ENCODE measurements at places on chromosomes 4 and X.

DNA sequence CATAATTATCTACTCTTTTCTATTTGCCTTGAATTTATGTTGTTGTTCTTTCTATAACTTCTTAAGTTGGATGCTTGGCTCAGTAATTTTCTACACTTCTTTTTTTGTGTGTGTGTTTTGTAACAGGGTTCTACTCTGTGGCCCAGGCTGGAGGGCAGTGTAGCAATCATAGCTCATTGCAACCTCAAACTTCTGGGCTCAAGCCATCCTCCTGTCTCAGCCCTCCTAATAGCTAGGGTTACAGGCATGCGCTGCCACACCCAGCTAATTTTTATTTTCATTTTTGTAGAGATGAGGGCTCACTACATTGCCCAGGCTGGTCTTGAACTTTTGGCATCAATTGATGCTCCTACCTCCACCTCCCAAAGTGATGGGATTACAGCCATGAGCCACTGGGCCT lies 20.7 kb upstream of the UCHL1 start:
- no peak for DNase-seq

DNA sequence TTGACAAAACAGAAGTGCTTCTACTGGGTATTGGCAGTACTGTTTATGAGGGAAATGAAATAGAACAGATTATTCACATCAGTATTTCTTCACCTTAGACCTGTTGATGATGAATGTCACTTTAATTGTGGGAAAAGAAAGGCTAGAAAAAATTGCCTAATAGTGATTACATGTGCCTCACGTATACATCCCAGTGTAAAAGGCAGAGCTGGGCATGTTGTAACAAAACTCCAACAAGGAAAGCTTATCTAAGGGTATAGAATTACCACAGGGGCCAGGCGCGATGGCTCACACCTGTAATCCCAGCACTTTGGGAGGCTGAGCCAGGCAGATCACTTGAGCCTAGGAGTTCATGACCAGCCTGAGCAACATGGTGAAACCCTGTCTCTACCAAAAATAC lies 4.2 kb downstream of the PGM2 start:
- DNase-seq, result no peak

GRCh38 chrX:153554519-153555167 lies 37.2 kb downstream of the ATP2B3 start:
- peak; percentile 64 for DNase-seq

- no peak for DNase-seq
Measured at GRCh38 chr4:7753931-7754465, 185.7 kb downstream of the AFAP1 start.

DNA sequence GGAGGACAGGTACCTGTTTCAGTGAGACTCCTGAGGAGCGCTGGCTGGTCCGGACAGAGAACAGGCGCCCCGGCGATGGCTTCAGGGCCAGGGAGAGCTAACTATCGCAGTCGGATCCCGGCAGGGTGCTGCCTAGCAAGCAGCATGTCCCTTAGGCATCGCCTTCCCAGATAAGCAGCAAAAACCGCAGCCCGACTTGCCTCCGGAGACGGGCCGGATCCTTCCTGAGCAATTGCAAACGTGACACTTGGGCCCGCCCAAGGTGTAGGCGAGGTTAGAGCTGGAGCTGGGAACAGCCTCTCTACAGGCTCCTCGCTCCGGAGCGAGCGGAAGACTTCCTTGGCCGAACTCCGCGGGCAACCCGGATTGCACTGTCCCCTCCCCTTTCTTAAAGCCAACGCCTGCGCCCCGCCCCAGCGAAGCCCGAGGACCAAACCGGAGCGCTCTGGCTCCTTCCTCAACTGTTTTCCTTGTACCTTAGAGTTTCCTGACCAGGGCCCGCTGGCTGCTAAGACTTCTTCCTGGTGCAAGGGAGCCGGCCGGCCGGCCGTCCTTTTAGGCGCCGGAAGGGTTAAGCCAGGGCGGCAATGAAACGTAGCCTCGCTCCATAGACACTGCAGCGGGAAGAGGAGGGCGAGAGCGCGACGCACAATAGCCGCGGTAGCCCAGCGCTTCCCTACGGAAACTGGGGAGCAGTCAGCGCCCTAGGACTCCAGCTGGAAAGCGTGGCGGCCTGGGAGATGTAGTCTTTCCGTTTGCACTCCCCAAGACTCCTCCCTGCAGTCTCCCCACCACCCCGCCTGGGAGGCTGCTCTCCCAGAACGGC lies at the start of gene OPHN1:
TSS of gene OPHN1 (minus strand) at position 341 of the 826 bp plus-strand sequence. CDS start 475 bp downstream, outside the sequence.
- peak; percentile 80 for DNase-seq

- no peak for DNase-seq
Measured at GRCh38 chrX:101774340-101774739, 114.7 kb upstream of the ARMCX2 start.

DNA sequence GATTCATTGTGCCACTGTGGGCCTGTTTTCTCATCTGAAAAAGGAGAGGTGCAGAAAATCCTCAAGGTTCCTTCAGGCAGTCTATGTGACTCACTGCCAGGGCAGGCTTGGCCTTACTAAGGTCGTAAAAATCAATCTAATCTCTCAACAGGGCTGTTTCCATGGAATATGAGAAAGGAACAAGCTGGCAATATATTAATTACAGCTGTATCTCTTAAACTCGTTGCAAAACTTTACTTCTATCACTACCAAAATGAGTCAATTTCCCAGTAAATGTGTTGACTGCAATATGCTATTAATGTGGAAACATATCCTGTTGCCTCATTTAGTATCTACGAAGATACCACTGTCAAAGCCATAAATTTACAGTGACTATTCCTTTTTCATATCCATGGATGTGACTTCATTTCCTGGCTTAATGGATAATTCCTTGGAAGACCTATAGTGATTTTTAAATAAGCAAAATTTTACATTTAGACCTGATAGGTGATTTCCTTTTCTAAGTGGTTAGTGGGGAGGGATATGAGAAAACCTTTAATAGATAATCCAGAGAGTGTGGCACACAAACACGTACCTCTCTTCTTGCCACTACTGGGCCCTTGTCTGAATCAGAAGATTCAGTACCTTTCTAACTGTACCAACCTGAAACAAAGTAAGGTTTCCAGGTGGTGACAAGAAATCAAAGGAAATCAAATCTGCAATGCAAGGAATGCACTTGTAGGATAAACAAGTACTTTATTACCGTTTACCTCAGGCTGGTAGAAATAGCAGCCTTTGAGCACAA lies 127.4 kb upstream of the FTHL17 start:
- DNase-seq, result no peak

DNA sequence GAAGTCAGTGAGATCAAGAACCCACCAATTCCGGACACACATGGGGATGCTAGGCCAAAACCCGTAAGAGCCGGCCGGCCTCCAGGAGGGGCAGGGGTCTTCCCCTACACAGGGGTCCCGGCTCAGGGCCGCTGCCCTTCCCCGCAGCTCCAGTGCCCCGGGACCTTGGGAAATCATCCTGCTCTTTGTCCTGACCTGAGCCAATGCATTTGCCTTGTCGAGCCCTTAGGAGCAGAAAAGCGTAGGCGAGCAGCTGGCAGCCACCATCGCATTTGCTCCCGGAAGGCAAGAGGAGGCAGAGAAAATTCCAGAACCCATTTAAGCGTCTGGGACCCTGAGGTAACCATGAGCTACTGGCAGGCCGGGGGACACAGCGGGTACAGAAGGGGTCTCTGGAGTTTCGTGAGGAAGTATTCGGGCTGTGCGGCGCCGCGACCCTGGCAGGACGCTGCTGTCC lies 7.4 kb upstream of the TNIP2 start:
- DNase-seq, result no peak

- DNase-seq, result no peak
Measured at GRCh38 chrX:50483283-50483682, 12.7 kb upstream of the DGKK start.

- DNase-seq, result peak; percentile 34
Measured at GRCh38 chr4:184729946-184730345, 4.0 kb downstream of the CENPU start.

DNA sequence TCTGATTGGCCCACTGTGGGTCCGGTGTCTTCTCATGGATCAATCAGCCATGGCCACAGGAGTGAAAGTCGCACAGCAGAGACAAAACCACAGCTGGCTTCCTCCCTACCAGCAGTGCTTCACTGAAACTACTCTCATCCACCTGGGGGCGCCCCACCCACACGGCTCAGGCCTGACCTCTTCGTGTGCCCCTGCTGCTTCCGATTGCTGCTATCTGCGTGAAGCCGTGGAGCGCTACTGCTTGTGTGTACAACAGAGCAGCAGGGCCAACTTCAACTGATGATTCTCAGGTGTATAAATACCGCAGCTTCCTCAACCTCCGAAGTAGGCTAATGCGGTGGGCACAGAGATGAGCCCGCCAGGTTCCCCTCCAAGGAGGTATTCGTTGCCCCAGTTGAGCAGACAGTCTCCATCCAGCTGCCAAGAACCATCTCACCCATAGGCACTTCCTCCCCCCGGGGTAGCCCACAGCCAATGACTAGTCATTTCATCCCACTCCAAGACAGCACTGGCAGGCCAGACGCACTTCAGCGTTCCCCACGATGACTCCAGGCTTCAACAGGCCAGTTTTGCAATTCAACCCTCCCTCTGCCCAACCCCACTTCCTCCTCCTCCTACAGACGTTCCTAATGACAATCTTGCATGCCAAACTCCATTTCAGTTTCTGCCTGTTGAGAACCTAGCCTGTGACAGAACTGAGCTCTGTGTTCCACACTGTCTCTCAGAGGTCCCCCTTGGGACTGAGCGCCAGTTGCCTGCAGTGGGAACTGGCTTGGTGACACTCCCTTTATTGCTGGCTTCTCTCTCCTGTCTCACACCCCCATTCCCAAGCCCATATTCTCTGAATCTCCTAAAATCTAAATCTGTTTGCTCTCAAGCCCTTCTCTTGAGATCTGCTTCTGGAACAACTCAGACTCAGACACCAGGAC lies 41.3 kb upstream of the ATP6AP2 start:
- peak; percentile 16 for DNase-seq

- DNase-seq, result no peak
Measured at GRCh38 chr4:144831971-144832370, 186.0 kb downstream of the HHIP start.

DNA sequence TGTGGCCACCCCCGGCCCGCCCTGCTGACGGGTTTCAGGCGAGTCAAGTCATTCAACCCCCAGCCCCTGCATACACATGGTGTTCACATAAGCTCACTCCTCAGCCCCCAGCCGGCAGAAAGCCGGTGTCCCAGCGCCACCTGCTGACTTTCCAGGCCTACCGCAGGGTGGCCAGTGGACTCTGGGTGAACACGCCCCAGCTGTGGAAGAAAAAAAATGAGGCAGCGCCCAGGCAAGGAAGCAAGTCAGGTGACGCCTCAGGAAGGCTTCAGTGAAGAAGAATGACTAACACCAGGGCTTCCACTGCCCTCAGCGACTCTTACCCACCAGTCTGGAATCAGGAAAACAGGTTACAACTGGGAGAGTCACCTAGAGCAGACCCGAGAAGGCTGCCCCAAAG lies 15.8 kb downstream of the BCAP31 start:
- peak; percentile 87 for DNase-seq

GRCh38 chrX:40153345-40154249 lies 55.8 kb upstream of the BCOR start:
- DNase-seq, result peak; percentile 57

GRCh38 chr4:172871381-172871780 lies 297.2 kb upstream of the GALNT7 start:
- no peak for DNase-seq

- no peak for DNase-seq
Measured at GRCh38 chr4:38076153-38076669, 116.0 kb downstream of the PTTG2 start.

DNA sequence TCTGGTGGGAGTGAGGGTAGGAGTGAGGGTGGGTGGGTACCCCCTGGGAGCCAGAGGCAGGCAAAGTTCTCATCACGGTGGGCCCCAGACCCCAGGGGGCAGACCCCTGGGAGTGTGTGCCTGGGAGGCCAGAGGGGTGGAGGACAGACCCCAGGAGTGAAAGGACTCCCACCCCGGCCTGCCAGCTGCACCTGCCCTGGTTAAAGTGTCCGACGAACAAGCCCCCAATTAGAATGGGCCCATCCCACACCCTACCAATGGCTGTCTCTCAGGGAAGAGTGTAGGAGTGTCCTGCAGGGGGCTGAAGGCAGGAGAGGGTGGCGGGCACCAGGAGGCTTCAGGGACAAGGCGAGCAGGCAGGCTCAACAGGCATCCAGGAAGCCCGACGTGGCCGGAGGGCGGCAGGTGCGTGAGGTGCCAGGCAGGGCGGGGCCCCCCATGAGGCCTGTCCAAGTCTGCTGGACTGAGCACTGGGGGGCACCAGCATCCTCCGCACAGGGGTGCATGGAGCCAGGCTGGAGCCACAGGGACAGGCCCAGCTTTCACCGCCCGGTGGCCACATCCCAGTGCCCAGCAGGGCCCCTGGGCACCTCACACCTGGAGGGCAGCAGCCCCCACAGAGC lies 8.7 kb downstream of the PDE6B start:
- DNase-seq, result no peak

DNA sequence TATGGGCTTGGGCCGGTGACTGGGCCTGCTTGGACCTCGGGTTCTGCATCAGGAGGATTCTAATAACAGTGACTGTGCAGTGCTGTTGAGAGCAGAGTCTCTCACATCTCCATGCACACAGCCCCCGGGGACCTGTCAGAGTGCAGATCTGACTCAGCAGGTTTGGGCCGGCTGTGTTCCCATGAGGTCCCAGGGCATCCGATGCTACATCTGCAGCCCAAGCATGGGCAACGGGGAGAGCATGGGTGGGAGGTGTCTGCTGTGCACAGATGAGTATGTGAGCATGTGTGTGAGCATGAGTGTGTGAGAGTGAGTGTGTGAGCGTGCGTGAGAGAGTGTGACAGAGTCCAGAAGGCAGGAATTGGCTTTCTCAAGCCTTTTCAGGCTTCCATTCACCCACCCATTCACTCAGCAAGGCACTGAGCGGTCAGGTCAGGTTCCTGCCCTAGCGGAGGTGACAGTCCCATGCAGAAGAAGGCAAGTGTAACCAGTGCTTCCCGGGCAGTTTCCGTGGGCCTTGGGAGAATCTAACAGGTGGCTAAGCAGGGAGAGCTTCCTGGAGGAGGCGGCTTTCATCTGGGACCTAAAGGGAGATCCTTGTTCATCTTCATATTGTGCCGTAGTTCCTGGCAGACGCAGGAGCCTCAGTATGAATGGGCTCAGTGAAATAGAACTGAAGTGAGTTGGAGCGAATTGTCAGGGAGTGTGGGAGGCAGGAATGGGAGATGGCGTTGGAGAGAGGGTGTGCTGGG lies 62.6 kb downstream of the SORCS2 start:
- no peak for DNase-seq

GRCh38 chr4:90328558-90328957 lies 201.4 kb downstream of the CCSER1 start:
- peak; percentile 51 for DNase-seq

DNA sequence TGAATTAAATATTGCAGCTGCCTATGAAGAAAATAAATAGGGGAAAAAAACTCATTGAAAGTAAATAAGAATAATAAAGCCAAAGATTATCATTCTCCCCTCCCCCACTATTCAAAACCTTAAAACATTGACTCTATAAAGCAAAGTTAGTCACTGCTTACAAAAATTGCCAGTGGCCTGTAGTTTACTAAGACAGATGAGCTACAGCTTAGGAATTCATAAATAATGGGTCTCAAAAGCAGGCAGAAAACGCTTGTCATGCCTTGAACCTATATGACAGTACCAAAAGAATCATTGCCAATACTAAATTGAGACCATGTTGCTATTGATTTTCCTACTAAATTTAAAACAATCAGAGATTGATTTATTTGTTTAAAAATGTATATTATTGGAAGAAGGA lies 78.9 kb downstream of the SLC10A7 start:
- peak; percentile 54 for DNase-seq

All from astrocyte of the hippocampus (primary cell).